Left kidney (tissue), 8 donors: ENCODE measurements at places on chromosomes 7 and 10.

DNA sequence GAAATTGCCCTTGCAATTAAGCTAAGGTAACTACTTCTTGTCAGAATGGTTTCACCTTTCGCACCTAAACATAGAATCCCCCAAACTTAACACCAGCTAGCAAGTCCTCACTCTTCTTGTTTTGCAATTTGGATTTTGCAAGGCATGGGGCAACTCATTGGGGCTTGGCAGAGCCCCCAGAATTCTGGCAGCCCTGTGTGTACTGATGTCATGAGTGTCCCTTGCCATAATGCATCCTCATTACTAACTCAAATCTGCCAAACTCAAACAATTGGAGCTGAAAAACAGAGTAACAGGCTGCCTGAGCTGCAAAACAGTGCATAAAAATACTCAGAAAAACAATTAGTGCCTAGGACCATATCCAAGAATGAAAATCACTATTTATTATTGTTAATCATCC is 7.9 kb upstream of the XPNPEP1 start:
- DNase-seq: no peak

- no peak for DNase-seq
Observed at GRCh38 chr7:67608806-67609205, 612.2 kb downstream of the TYW1 start.

- DNase-seq: no peak
Observed at GRCh38 chr7:101167645-101168411, 2.5 kb upstream of the VGF start.

DNA sequence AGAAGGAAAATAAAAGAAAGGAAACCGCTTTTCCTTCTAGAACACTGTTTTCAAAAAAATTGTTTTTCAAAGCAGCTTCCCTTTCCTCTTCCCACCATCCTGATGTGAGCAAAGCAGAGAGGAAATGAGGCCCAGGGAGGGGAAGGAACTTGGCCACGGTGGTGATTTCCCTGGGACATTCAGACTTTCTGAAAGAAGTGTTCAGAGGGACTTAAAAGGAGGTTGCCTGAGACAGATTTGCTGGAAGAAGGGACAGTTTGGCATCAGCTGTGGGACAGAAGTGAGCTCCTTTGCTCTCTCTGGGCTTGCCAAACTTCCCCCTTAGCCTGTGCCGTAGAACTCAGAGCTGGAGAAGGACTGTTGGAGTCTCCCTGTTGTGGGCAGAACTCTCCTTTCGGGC is 30.3 kb downstream of the ADCYAP1R1 start:
- peak; percentile 14 for DNase-seq

DNA sequence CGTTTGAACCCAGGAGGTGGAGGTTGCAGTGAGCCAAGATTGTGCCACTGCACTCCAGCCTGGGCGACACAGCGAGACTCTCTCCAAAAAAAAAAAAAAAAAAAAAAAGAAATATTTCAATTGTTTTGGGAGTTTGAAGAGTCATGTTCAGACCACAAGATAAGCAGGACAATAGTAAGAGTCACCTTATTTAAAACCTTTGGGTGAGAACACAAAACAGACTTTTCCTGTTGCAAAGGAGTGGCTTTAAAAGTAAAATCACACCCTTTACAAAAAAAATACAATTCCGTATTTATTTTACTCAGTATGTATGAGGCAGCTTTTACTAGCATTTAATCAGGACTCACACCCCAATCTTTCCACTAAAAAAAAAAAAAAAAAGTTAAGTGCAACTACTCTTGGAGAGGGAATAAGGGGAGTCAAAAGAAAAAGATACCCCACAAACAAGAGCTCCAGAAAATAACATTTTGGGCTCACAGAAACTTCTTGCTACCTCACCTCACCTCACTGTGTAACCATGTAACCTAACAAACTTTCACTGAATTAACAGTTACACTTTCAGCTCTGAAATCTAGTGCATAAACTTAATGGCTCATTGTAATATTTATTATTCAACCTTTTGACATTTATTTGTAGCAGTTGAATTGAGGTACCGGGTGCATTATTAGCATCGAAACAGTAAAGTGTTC is 11.2 kb downstream of the SKIDA1 start:
- DNase-seq: no peak

DNA sequence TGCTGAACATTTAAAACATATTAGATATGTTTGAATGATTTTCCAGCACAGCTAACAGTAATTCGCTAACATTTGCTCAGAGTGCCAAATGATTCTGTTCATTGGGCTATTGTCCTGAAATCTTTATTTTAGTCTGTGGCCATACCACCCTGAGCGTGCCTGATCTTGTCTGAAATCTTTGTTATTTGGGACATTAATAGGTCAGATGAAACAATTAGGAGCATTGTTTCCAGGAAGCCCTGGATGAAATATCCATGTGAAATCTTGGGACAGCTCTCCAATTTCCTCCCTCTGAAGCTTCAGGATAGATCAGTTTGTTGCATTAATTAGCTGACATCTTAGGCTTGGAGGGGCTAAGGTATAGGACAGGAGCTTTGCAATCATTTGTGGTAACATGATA is 512.0 kb downstream of the KIF20B start:
- no peak for DNase-seq

- no peak for DNase-seq
Observed at GRCh38 chr10:49739426-49739825, 22.7 kb downstream of the OGDHL start.

DNA sequence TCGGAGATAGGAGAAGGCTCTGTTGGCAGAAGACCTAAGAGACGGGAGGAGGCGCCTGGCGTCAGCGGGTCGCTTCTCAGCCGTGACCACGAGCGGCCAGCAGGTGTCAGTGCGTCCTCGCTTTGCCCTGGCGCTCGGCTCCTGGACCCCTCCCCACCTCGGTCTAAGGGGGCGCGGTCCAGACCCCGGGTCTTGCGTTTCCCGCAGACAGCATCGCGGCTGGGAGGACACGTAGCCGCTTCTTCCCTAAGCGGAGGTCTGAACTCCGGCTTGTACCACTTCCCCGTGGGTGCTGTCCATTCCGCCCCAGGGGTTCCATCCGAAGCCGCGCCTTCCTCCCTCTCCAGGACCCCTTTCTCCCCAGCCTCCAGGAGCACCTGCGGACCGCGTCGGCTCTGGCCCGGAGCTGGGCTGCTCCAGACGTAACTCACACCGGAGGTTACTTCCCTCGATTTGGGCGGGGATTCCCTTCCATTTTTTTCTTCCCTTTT is 593 bp upstream of the ADRA2A start:
- DNase-seq: peak; percentile 68

GRCh38 chr7:6526997-6527378 is 24.3 kb downstream of the GRID2IP start:
- DNase-seq: no peak

DNA sequence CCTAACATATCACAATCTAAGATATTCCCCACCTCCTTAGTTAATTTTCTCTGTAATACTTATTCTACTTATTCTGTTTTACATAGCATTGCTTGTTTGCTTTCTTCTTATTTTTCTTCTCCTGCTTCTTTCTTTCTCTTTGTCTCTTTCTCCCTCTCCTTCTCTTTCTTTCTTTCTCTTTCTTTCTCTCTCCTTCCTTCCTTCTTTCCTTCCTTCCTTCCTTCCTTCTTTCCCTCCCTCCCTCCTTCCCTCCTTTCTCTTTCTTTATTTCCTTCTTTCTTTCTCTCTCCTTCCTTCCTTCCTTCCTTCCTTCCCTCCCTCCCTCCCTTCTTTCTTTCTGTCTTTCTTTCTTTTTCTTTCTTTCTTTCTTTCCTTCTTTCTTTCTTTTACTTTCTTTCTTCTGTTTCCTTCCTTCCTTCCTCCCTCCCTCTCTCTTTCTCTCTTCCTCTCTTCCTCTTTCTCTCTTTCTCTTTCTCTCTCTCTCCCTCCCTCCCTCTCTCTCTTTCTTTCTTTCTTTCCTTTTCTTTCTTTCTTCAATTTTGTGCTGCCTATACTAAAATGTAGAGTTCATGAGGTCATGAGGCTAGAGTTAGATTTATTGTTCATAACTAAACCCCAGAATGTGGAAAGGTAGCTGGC is 445.4 kb downstream of the GATA3 start:
- DNase-seq: no peak

- DNase-seq: no peak
Observed at GRCh38 chr10:80090121-80090520, 11.7 kb downstream of the TMEM254 start.
